A549 treated with Mapracorat at 1 μM for 4 hours (cell line): ENCODE measurements at places on chromosomes 6 and 20. TPM values are rescaled to one million over a fixed set of nuclear protein-coding genes. Genes with fewer than 3 reads are reported as not detected.

The TPD52L1 gene
- total RNA-seq, result 47.3 to 52.0 TPM (median 47.9 TPM) in 5 replicates

The CDH4 gene
- total RNA-seq, result 6.4 to 8.6 TPM (median 7.2 TPM) in 5 replicates

The QKI gene
- total RNA-seq, result 30.5 to 57.1 TPM (median 44.6 TPM) in 5 replicates

The SLC35F1 gene
- not detected in 5 replicates for total RNA-seq

The ANKS1A gene
- 5.0 to 7.6 TPM (median 6.8 TPM) in 5 replicates for total RNA-seq

The NSFL1C gene
- 104 to 139 TPM (median 113 TPM) in 5 replicates for total RNA-seq

The PACRG gene
- total RNA-seq, result 0.13 TPM in 1 of 5 replicates, not detected in the others

The PI3 gene
- total RNA-seq, result 2.2 to 4.2 TPM (median 3.7 TPM) in 5 replicates

The RAET1G gene
- total RNA-seq, result 6.8 to 11.2 TPM (median 9.3 TPM) in 5 replicates

The TFEB gene
- total RNA-seq, result 6.6 to 9.0 TPM (median 8.3 TPM) in 5 replicates

The RAD21L1 gene
- total RNA-seq, result not detected in 5 replicates

The CAGE1 gene
- total RNA-seq, result not detected in 5 replicates

The ENPP1 gene
- 1.1 to 1.5 TPM (median 1.4 TPM) in 5 replicates for total RNA-seq

The SLC22A7 gene
- total RNA-seq, result not detected in 5 replicates

The ZSCAN16 gene
- 3.5 to 5.3 TPM (median 4.4 TPM) in 5 replicates for total RNA-seq

The SALL4 gene
- total RNA-seq, result 1.1 to 2.2 TPM (median 1.2 TPM) in 5 replicates

The CBFA2T2 gene
- total RNA-seq, result 4.4 to 6.9 TPM (median 5.9 TPM) in 5 replicates

The MYBL2 gene
- total RNA-seq, result 74.9 to 80.7 TPM (median 79.3 TPM) in 5 replicates

The SDHAF4 gene
- total RNA-seq, result 2.9 to 5.4 TPM (median 4.1 TPM) in 5 replicates

The TINAG gene
- total RNA-seq, result 0.25 to 0.30 TPM in 2 of 5 replicates, not detected in the others

The IMPG1 gene
- not detected in 5 replicates for total RNA-seq

The LKAAEAR1 gene
- total RNA-seq, result 0.90 to 2.3 TPM (median 2.2 TPM) in 5 replicates

The ANGPT4 gene
- 0.03 to 0.05 TPM (median 0.03 TPM) in 3 of 5 replicates, not detected in the others for total RNA-seq

The SSTR4 gene
- 0.18 to 0.48 TPM (median 0.28 TPM) in 5 replicates for total RNA-seq

The PSMB9 gene
- total RNA-seq, result 15.9 to 24.5 TPM (median 18.6 TPM) in 5 replicates

The SLC22A16 gene
- not detected in 5 replicates for total RNA-seq

The TMEM200A gene
- total RNA-seq, result 0.06 to 0.07 TPM in 2 of 5 replicates, not detected in the others

The ELOVL4 gene
- total RNA-seq, result 1.5 to 1.8 TPM (median 1.6 TPM) in 5 replicates

The TBX18 gene
- total RNA-seq, result 14.9 to 22.2 TPM (median 20.2 TPM) in 5 replicates

The PXT1 gene
- total RNA-seq, result not detected in 5 replicates

The APOBEC2 gene
- not detected in 5 replicates for total RNA-seq

The PLA2G7 gene
- not detected in 5 replicates for total RNA-seq

The HCK gene
- 0.08 to 0.20 TPM (median 0.12 TPM) in 5 replicates for total RNA-seq

The ZSCAN12 gene
- total RNA-seq, result 1.5 to 1.9 TPM (median 1.8 TPM) in 5 replicates

The DEFB132 gene
- total RNA-seq, result not detected in 5 replicates

The HUS1B gene
- total RNA-seq, result 0.13 to 0.31 TPM (median 0.19 TPM) in 4 of 5 replicates, not detected in the other

The TFB1M gene
- total RNA-seq, result 7.7 to 9.2 TPM (median 8.0 TPM) in 5 replicates

The ZNF165 gene
- total RNA-seq, result 0.58 to 1.2 TPM (median 0.74 TPM) in 5 replicates

The OR2H1 gene
- total RNA-seq, result not detected in 5 replicates

The TNFAIP3 gene
- total RNA-seq, result 20.2 to 30.8 TPM (median 21.2 TPM) in 5 replicates

The KLHDC3 gene
- 24.6 to 28.7 TPM (median 26.6 TPM) in 5 replicates for total RNA-seq

The PABPC1L gene
- total RNA-seq, result 11.4 to 20.6 TPM (median 15.7 TPM) in 5 replicates

The TMEM14B gene
- 124 to 150 TPM (median 139 TPM) in 5 replicates for total RNA-seq

The TCF21 gene
- 0.04 to 0.09 TPM (median 0.05 TPM) in 4 of 5 replicates, not detected in the other for total RNA-seq
